ENCODE measurements at places on chromosomes 7 and 10.
A peak's percentile ranks its signal among the peaks of the same experiment; 100 is the strongest.

DNA sequence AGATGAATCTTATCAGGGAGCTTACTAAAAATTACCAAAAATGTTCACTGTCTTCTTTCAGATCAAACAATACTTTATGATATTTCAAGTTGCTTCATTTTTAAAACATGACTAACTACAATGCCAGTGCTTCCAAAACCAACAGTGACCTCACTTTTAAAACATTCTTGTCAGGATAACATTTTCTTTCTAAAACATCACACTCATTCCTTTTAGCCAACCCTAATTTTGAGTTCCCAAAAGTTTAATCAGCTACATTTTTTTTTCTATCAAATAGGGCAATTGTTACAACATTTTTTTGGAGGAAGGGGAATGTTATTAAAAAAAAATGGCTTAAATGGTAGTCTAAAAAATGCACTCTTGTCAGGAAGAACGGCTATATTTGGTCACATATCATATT lies 37.3 kb downstream of the RTKN2 start:
- DNase-seq, result no peak

- no peak for DNase-seq
These were observed 111.6 kb downstream of the ACTR3B start for GRCh38 chr7:152871005-152871677.

DNA sequence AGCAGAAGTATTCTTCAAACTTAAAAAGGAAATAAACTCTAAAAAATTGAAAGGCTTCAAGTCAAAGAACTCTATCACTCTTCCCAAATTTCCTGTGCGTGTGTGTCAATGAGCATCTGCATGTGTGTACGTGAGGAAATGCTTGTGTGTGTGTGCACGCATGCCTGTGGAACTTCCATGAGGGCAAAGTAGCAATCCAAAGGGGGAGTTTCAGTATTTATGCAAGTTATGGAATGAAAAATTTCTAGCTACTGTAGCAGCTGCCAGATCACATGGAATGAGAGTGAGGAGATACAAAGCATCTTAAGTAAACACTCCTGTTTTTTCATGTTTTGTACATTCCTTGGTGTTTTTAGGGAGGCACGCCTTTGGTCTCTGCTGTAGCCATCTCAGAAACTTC lies 152.6 kb downstream of the RAPGEF5 start:
- no peak for DNase-seq

DNA sequence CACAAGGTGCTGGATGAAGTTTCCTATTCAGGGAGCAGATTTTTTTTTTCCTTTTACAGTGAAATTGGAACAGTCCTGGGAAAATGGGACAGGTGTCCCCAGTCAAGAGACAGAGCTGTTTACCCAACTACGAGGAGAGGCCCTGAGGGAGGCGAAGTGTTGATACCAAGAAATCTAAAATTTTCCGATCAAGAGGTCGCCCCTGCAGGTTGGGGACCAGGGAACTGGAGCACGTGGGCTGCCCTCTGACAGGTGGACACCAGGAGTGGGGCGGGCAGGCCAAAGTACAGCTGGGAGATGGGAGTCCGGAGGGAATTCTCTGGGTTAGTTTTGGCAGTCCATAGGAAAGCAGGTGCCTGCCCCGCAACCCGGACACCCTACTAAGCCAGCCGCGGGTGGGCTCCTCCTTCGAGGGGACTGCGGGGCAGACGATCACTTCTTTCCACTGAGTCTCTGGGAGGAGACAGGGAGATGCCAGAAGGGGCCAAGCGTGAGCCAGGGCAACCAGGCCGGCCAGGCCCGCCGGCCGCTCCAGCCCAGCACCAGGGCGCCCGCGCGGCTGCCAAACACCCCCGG lies 965 bp upstream of the CAMK1D start:
- DNase-seq, result no peak

- DNase-seq, result no peak
These were observed 167.9 kb downstream of the CUX1 start for GRCh38 chr7:101985057-101985902.

DNA sequence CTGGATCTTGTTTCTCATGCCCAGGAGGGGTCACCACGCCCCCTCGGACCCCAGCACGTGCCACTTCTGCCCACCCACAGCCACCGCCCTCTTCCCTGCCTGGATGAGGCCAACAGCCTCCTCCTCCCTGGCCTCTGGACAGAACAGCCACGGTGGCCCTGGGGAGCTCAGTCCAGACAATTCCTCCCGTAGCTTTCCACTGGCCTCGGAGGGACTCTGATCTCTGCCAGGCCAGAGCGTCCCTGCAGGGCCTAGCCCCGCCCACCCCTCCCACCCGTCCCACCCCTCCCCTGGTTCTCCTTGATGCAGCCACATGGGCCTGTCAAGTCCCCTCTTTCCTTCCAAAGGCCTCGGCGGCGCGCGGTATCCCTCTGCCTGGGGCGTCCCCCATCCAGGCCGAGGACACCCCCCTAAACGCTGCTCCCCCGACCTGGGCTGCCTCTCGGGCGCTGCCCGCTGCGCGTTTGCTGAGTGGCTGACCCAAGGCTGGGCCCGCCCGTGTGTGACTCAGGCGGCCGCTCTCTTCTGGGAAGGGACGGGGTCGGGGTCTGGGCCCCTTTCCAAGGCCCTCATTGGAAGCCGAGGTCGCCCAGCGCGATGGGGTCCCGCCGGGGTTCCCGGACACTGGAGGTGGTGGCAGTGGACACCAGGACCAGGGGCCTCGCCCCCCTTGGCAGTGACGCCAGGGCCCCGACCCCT lies 557 bp downstream of the TMEM120A start:
- peak; percentile 72 for DNase-seq

- no peak for DNase-seq
These were observed 29.0 kb upstream of the ZNF862 start for GRCh38 chr7:149809215-149809614.

- peak; percentile 19 for DNase-seq
These were observed 593.1 kb downstream of the SORCS1 start for GRCh38 chr10:106571192-106571946.

DNA sequence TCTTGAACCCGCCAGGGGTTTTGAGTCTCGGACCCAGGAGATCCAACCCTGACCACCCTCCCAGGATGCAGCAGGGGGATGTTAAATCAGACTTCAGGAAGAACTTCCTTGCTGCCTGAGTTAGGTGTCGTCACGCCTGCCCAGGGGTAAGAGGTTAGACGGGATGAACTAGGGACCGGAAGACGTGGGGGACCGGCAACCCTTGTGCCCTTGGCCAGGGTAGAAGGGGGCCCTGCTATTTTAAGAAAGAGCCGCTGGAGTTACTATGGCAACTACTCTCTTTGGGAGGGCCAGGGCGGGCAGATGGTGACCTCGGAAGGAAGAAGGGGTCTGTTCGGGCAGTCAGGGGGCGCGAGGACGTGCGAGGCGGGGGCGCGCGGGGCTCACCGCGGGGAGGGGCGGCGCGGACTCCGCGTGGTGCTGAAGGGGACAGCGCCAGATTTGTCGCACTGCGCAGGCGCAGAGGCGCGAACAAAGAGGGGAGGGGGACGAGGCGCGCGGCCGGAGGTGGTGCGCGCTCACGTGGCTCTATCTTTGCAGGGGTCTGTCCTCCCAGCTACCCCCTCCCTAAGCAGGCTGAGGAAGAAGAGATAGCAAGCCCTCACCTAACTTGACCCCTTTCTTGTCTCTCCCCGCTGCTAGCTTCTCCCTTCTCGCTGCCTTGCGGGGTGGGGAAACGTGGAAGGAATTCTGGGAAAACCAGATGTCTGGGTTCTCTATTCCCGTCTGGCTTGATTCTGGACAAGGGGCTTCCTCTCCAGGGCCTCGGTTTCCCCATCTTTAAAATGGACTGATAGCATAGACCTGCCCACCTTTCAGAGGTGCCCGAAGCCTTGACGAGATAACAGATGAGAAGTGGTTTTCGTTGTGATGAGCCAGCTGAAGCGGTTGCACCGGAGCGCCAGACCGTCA lies 940 bp upstream of the PSD start:
- DNase-seq, result peak; percentile 85

- peak; percentile 41 for DNase-seq
These were observed 1.8 kb downstream of the SNCG start for GRCh38 chr10:86960003-86960862.

DNA sequence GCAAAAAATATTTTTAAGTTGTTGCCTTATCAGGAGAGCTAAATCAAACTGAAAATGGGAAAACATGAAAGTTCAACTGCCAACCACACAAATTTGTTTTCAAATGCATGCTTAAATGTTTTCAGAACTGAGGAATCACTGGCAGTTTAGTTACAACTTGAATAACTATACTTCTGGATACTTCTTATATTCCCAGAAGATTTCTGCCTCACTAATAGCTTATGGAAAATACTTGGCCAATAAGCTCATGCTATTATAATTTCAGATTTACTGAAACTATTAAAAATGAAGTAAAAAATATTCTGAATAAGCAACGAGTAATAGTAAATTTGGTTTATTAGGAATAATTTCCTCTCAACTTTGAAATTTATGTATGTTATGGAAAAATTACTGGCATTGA lies 222.2 kb downstream of the CDK14 start:
- no peak for DNase-seq

DNA sequence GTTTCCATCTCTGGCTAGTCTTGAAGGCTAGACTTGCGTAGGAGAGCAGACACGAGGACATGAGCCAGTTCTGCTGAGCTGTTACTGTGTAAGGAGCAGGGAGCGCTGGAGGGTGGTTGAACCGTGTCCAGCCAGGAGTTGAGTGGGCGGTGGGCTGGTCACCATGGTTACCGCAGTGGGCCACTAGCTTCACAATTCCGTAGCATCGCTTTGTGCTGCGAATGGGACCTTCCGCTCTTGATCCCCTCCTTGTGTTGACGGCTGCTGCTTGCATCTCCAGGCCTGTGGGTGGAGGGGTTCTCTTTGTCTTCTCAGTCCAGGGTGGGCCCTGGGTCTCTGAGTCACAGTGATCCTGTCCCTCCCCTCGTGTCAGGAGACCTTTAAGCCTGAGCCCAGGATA lies 49.4 kb upstream of the OCM start:
- peak; percentile 13 for DNase-seq

DNA sequence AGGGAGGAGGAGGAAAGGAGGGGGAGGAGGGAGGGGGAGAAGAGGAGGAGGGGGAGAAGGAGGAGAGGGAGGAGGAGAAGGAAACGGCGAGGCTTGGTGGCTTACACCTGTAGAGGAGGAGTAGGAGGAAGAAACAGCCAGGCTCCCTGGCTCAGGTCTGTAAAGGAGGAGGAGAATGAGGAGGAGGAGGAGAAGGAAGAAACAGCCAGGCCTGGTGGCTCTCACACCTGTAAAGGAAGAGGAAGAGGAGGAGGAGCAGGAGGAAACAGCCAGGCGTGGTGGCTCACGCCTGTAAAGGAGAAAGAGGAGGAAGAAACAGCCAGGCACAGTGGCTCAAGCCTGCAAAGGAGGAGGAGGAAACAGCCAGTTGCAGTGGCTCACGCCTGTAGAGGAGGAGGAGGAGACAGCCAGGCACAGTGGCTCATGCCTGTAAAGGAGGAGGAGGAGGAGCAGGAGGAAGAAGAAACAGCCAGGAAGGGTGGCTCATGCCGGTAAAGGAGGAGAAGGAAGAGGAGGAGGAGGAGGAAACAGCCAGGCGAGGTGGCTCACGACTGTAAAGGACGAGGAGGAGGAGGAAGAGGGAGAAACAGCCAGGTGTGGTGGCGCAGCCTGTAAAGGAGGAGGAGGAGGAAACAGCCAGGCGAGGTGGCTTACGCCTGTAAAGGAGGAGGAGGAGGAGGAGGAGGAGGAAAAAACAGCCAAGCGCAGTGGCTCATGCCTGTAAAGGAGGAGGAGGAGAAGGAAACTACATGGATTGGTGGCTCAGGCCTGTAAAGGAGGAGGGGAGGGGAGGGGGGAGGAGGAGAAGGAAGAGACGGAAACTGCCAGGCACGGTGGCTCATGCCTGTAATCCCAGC lies 14.9 kb upstream of the CRCP start:
- peak; percentile 41 for DNase-seq

- DNase-seq, result no peak
These were observed 31.8 kb upstream of the RET start for GRCh38 chr10:43044961-43045621.

GRCh38 chr7:123070702-123071286 lies 75.3 kb upstream of the TAS2R16 start:
- DNase-seq, result peak; percentile 43

- peak; percentile 92 for DNase-seq
These were observed at the start of gene JAZF1 for GRCh38 chr7:28180364-28181147. JAZF1 (minus strand) TSS chr7:28180795.

DNA sequence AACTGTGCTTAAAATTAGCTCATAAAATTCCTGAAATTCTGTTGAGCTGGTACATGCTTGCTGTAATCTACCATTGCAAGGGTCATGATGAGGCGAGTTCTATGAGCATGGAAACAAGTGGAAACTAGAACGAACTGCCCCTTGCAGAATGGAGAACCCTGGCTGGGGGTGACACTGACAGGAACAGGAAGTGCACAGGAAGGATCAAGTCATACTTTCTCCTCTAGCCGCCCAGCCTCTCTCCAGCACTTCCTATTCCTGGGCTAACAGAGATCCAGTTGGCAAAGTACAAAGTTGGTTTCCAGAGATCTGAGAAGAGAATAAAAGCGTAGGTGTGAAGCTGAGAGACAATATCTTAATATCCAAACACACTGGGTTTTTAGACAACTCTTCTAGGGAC lies 414.2 kb upstream of the PODXL start:
- DNase-seq, result no peak

GRCh38 chr10:8731121-8732095 lies 676.9 kb downstream of the GATA3 start:
- no peak for DNase-seq

- no peak for DNase-seq
These were observed 137.5 kb downstream of the DLG5 start for GRCh38 chr10:77789016-77789415.

- no peak for DNase-seq
These were observed 318.5 kb upstream of the SEMA3A start for GRCh38 chr7:84513061-84513460.

GRCh38 chr10:56296618-56297017 lies 64.4 kb downstream of the ZWINT start:
- no peak for DNase-seq

DNA sequence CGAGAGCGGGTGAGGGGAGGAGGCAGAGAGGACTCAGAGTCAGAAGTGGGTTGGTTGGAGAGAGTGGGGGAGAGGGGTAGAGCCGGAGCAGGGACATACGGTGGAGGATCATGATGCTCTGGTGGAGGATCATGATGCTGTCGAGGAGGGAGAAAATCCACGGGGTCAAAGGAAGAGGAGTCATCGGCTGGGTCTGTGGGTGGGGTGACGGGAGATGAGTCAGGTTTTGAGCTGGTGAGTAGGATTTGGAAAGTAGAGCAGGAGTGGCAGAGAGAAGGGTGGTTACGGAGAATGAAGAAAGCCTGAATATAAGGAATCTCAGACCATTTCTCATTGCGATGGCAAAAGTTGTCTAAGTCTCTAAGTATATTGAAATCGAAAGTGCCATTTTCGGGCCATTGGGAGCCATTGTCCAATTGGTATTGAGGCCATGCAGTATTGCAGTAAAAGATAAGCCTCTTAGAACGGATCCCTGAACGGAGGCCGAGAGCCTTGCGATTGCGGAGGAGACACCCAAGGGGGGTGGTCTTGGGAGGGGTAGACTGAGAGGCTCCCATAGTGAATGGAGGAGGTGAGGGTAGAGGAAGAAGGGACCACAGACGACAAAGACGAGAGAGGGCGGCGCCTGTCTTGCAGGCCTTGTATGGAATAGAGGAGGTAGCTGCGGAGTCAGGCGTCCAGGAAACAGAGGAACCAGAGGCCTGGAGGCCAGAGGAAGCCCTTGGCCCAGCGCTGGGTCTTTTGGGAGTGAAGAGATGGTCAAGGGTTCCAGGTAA lies 23.8 kb downstream of the SCIN start:
- no peak for DNase-seq

GRCh38 chr10:98642281-98642680 lies 195.5 kb upstream of the HPS1 start:
- DNase-seq, result no peak

- no peak for DNase-seq
These were observed 18.4 kb downstream of the CLDN12 start for GRCh38 chr7:90421651-90422050.

Data from BE2C (cell line).